C1 segment of cervical spinal cord (tissue), 14 donors: ENCODE measurements at places on chromosomes 6 and 20.

DNA sequence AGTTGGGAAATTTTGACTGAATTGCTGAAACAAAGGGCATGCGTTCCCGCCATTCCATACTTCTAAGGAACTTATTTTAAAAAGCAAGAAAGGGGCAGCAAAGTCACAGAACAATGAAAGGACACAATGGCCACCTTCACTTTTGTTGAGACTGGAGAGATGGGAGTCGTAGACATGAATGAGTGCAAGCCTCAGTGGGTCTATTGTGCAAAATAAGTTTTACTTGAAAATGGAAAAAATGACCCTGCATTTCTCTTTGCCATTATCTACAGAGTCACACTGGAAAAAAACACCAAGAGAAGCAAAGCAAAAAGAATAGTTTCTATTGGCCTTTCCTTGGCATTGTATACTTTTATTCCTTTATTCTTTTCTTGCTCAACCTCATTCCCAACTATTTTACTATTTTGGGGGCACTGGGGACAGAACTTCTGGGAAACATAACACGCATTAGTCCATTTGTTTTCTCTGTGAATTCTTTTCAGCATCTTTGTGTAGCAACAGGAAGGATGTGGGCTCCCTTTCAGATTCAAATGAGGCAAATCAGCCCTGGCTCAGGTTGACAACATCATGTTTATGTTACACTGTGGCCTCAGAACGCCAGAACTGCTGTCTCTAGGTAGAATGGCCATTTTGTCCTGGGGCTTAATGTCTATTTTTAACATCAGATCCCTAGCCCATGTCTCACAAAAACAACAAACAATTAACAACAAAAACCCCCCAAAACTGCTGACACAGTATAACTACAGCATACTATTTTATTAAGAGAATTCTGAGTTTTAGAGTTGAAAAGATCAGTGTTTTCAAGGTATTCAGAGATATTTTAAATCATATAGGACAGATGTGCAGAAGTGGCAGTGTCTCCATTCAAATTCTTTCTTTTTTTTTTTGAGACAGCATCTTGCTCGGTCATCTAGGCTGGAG, 122.2 kb downstream of the FYN start:
- no peak for DNase-seq

DNA sequence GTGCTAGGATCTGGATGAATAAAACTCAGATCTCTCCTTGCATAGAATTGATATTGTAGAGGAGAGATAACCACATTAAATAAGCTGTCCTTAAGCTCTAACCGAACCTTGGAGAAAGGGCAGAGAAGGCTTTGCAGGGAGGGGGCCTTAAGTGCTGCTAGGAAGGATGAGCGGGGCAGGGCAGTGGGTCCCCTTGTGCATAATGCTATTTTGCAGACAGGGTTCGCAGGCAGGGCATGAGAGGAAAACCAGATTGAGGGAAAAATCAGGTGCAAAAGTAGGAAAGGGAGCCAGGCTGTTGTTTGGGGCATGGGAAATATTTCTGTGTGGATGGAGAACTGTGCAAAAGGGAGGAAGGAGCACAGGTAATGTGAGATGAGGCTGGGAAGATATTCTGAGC, 383.0 kb upstream of the JARID2 start:
- no peak for DNase-seq

DNA sequence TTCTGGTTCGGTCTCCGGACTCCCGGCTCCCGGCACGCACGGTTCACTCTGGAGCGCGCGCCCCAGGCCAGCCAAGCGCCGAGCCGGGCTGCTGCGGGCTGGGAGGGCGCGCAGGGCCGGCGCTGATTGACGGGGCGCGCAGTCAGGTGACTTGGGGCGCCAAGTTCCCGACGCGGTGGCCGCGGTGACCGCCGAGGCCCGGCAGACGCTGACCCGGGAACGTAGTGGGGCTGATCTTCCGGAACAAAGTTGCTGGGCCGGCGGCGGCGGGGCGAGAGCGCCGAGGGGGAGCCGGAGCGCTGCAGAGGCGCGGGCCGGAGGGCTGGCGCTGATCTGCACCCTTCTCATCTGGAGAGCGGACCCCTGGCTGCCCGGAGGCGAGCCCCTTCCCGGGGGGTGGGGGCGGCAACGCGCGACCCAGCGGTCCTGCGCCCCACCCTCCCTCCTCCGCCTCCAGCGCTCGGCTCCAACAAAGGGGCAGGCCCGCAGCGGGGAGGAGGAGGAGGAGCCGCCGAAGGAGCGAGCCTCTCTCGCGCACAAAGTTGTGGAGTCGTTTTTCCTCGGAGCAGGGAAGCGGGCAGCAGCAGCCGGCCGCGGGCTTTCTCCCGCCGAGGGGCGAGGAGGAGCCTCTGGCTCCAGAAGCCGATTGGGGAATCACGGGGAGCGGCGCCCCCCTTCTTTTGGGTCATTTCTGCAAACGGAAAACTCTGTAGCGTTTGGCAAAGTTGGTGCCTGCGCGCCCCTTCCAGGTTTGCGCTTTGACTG, at the start of gene UTRN:
Gene UTRN (plus strand): TSS at position 553 of the 765 bp plus-strand sequence. CDS start 6,494 bp downstream, outside the sequence.
- DNase-seq = peak; percentile 85

DNA sequence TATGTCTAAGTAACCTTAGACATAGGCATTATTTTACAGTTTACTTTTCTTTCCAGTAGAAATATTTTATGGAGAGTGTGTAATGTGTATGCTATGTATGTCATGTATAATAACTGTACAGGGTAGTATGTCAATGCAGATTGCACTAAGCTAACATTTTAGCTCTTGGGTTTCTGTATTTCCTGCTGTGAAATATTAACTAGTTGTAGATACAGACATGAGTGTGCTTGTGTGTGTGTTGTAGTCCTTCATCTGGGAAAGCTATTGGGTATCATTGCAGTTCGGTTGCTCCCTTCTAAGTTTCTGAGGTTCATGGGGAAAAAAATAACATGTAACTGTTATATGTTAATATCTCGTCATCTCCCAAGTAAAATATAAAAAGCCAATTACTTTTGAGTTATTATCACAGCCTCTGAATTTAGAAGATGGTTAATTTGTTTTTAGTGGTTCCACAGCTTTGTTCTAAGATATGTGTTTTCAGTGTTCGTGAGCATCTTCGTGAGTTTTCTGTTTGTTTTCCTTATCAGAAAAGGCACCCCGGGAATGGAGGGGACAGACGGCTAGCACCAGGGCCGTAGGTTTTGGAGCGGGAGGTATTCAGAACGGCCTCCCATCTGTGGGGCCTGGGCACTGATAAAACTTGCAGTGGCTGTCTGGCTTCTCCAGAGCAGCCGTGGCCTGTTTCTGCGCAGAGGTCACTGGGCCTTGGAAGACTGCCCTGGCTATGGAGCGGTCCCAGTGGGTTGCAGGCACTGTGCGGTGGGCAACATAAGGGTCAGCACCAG, 215.0 kb downstream of the ARID1B start:
- no peak for DNase-seq

DNA sequence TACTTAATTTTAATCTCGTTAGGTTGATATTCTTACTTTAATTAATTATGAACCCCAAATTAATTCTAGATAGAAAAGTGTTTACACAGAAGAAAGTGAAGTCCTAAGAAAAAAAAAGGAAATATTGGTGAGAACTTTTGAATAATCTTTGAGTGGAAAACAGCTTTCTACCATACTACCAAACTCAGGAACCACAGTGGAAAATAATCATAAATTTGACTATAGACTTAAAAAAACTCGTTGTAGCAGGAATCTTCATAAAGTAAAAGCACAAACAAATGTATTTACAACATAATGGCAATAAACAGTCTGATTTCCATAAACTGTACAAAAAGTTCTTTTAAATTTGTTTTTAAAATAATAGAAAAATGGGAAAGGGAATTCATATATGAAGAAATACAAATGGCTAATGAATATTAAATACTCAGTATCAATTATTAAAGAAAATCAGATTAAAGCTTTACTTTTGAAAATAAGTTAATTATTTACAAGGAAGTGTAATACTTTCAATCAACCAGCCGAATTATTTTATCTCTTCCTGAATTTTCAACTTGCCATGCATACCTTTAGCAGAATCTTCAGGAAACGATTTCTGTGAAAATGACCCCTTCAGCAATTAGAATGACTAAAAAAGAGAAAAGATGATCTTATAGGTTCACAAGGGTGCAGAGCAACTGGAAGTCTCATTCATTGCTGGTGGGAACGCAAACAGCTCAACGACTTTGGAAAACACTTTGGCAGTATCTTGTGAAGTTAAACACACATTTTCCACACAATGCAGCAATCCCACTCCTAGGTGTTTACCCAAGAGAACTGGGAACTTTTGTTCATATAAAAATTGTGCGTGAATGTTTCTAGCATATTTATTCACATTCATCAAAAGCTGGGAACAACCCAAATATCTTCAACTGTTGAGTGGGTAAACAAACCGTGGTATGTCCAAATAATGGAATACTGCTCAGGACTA, 38.5 kb upstream of the BMP6 start:
- no peak for DNase-seq

DNA sequence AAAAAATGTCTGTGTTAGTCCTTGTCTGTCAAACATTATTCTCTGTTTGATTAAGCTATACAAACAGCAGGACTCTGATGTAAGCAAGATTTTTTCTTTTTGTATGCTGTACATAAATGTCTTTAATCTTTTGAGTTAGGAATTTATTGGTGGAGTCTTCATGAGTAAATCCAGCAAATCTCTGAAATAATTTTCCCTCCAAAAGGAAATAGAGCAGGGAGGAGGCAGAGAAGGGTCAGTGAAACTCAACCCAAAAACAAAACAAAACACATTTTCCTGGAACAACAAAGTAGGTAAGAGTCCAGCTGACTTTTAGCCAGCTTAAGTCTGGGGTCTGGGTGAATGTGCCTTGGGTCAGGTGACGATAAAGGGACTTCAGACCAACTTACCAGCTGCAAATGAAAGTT, 113.7 kb downstream of the FOXA2 start:
- DNase-seq = no peak

DNA sequence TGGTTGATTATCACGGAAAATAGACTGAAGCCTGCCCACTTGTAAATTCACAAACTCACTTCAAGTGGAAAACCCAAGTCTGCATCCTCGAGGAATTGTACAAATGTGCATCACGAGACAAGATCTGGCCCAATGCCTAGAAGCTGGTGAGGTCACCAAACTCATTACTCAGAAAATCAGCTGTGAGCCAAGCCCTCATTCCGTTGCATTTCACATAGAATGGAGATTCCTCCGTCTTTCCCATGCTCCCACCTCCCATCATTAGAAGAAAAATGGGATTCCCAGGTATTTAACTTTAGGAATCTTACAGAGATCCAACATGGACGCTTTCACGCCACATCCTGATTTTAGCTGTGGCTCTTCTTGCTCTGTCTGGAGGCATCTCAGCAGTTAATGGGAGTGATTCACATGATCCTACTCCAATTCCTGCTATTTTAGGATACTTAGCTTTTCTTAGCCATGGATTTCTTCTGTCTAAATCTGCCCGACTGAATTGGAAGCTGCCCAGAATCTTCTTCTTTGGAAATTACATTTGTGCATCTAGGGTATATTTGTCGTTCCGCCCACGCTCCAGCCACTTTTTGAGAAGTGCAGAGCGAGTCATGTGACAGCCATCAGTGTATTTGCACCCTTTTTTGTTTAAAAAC, 68.7 kb upstream of the STMND1 start:
- no peak for DNase-seq

DNA sequence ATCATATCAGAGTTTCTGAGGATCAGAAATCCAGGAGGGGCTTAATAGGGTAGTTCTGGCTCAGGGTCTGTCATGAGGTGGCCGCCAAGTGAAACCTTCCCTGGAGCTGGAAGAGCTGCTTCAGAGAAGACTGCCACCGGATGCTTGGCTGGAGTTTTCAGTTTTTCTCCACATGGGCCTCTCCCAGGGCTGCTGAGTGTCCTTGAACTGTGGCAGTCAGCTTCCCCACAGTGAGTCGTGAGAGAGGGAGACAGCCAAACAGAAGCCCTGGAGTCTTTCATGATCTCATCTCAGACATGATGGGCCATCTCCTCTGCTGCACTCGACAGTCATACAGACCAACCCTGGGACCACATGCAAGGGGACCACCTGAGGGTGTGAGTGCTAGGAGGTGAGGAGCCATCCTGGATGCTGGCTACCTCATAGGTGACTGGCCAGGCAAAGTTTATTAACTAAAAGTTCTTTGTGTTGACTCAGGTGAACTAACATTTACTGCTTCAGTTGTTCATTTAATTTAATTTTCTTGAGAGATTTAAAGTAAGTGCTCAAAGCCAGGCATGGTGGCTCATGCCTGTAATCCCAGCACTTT, 71.5 kb downstream of the SHLD1 start:
- no peak for DNase-seq

DNA sequence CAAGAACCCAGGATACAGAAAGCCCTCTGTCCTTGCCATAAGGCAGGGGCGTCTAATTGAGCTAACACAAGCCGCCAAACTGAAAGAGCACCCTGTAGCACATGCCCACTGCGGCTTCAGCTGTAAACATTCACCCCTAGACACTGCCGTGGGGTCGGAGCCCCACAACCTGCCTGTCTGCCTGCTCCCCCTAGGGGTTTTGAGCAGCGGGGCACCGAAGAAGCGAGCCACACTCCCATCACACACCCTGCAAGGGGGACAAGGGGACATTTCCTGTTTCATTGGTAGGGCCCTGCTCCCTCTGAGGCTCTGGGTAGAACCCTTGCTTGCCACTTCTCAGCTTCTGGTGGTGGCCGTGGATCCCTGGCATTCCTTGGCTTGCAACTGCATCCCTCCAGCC, 45.2 kb upstream of the BCLAF1 start:
- no peak for DNase-seq

- no peak for DNase-seq
These were observed 27.0 kb downstream of the KCNK15 start for GRCh38 chr20:44772636-44773035.

DNA sequence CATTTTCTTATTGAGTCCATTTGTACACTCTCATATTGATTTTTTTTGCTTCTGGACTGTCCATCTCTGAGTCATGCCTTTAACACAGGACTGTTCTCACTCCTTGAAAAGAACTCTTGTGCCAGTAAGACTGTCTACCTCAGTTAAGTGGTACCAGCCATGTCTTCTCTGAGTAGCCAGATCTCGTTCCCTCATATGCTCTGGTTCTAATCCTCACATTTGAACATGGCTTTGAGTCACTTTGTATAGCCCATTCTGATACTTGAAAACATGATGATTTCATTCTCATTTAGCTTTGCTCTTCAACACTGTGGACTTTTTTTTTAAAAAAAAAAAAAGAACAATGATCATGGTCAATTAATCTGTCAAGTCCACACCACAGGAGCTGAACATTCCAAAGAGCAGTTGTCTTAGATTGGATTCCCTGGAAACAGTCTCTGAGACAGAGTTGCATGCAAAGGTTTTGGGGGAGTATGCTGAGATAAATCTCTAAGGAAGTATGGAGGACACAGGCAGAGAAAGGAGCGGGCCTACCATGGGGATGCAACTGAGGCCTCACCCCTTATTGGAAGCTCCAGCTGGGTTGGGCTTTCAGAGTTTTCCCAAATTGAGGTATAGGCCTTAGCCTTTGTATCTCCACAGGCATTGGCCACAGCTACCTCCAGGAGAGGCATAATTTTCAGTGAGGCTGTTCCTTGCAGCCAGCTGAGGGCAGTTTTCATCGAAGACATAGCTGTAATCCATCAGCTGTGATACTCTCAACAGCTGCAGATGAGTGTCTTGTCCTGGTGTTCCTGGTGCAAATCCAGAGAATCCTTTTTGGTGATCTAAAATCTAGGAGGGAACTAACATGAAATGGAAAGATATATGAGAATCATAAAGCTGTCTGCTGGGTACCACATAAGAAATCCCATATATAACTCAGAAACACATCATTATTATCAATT, 6.0 kb upstream of the PTCHD4 start:
- no peak for DNase-seq
